Stimulated activated CD4-positive, alpha-beta T cell treated with anti-CD3 and anti-CD28 coated beads, Interleukin-15, amount 100 ng/mL, for 48 hours (primary cell): ENCODE measurements at places on chromosomes 2 and 18.

- no peak for DNase-seq
Measured at GRCh38 chr2:18966131-18966530, 376.8 kb upstream of the NT5C1B start.

DNA sequence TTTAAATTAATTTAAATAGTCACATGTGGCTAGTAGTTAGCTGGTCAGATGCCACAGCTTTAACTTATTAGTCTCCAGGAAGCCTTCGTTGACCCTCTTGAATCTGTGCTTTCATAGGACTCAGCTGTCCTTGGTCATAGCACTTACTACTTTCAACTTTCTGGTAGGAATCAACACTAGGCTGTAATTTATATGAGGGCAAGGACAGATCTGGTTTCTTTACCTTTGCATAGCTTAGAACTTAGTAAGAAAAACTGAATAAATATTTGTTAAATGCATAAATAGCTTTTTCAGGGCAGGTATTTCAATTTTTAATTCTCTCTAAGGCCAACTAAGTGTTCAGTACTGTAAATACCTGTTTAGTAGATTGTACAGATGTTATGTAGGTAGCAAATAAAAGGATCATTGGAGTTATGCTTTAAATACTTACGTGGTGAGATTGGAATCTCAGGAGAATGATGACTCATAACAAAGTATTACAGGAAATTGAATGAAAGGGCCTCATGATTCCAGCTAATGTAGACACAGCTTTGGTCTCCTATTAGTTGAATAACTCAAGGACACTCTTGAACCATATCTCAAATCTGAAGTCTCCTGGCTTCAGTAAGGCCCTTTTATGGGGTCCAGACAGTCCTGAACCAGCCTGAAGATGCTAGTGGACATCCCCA is 2.6 kb downstream of the CLIP4 start:
- DNase-seq: no peak

DNA sequence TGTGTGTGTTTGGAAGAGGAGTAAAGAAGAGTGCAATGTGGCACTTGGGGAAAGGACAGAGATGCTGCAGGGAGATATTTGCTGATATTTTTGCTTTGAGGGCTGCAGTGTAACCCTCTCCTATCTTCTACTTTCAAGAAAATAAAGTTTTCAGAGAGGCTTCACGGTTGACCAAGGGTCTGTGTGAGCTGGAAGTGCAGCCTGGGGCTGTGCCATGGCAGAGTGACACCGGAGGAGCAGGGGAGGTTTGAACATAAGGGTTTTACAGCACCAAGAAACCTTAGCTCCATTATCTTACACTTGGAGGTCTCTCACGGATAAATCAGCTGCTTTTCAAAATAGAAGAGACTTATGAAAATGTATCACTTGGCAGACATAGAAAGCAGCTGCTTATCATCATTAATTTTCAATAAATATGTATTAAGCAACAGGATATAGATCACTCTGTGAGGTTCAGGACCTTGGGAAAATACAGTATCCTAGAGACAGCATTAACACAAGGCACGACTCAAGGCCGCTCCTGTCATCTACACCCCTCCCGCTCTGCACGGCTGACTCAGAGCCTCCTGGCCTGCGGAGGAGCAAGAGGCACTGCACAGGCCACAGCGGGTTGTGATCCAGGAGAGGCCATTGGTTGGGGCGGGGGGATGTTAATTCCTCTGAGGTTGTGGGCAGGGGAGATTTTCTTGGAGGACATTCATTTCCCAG is 127.8 kb downstream of the COPS8 start:
- no peak for DNase-seq

DNA sequence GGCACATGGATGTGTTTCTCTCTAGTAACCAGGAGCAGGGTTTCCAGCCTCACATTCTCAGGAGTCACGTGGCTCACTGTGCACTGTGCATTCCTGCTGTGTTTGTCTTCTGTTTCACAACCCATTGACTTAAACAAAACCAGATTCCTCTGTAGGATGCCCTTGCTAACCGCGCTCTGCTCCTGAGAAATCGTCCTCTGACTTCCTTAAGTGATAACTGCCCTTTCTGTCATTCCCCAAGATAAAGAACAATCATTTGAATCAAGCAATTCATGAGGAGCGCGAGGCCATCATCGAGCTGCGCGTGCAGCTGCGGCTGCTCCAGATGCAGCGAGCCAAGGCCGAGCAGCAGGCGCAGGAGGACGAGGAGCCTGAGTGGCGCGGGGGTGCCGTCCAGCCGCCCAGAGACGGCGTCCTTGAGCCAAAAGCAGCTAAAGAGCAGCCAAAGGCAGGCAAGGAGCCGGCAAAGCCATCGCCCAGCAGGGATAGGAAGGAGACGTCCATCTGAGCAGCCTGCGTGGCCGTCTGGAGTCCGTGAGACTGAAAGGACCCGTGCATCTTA is 60.2 kb downstream of the RALBP1 start:
- no peak for DNase-seq

DNA sequence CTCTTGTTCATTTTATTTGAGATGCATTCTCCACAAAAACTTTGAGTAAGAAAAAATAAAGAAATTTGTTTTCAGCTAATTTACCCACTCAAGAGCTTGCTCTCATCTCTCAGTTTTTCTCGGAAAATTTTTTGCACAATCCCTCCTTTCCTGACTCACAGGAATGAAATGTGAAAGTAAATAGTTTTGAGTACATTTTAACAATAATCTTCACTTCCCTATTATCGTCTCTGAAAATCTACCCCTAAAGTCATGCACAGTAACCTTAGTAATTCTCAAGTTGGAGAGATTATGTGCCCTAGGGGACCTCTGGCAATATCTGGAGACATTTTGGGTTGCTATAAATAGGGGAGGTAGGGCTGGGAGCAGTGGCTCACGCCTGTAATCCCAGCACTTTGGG is 2.6 kb downstream of the CYB5A start:
- DNase-seq: no peak

DNA sequence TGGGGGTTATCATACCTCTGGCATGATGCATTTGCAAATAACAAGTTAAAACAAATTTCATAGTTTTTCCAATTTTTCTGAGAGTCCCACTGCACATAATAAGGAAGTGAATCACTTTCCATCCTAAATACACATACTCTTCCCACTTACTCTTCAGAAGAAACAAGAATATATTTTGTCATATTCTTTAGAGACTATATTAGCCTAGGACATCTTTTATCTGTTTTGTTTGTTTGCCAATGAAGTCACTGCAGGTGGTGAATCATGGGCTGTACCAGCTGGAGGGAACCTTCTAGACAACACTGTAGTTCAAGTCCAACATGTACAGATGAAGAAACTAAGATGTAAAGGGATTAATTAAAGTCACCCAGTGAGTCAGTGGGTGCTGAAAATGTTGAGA is 116.8 kb downstream of the XIRP2 start:
- DNase-seq: no peak

GRCh38 chr18:45978084-45978483 is 11.0 kb upstream of the EPG5 start:
- no peak for DNase-seq

- peak; percentile 43 for DNase-seq
Measured at GRCh38 chr2:152925547-152926448, 207.4 kb downstream of the ARL6IP6 start.

DNA sequence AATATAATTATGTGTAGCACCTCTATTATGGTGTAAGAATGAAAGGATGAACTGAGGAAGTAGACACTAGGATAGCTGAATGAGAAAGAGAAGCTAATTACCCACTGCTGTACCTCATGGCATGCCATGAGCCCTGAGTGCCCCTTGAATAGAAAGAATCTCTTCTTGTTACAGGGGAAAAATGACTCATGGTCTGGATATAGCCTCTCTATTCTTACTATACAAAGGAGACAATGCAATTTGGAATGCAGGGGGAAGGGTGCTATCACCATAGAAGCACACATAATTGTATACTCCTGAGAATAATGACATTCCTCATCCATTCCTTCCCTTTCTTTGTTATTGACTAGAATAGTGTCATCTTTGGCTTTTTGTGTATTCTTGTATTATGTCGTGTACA is 385.2 kb downstream of the CDH7 start:
- DNase-seq: no peak

DNA sequence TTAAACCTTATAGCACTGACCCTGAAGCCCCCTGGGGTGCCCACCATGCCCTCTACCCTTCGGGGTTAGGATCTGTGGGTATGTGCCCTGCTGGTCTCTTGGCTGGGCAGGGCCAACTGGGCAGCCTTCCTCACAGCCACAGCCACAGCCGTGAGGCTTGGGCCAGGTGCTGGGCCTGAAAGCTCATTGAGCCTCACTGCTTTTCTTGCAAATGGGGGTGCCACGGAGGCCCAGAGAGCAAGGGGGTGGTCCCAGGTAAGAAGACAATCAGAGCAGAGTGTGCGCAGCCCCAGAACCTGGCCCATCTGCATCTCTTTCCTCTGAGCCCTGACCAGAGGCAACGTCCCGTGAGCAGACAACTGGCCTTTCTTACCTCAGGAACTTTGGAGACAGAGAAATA is 34.7 kb downstream of the KCNF1 start:
- DNase-seq: no peak

DNA sequence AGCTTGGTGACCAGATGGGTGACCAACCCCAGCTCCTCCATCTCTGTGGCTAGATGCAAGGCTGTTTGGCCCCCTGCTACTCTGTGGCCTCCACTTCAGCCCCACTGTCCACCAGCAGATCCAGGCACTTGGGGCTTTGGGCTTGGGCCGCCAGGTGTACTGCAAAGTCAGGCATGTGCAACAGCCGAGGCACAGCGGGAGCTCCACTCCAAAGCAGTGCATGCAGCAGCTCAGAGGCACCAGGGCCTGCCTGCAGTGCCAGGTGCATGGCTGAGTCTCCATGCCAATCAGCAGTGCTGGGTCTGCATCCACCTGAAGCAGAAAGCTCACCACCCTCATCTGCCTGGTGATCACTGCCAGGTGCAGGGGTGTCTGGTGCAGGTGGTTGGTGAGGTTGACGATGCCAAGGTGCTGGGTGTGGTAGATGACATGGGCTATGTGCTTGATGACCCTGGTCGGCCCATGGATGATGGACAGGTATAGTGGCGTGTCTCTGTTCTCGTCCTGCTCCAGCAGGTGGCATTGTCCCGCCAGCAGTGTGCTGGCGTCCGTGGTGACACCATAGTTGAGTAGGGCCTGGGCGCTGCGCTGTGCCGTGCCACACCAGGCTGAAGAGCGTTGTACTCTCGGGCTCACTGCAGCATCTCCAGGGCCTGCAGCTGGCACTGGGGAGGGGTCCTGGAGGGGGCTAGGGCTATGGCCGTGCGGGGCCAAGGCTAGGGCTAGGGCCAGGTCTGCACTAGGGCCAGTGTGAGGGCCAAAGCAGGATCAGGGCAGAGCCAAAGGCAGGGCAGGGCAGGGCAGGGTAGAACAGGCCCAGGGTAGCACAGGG is 1.0 kb upstream of the ANKRD62 start:
- no peak for DNase-seq

DNA sequence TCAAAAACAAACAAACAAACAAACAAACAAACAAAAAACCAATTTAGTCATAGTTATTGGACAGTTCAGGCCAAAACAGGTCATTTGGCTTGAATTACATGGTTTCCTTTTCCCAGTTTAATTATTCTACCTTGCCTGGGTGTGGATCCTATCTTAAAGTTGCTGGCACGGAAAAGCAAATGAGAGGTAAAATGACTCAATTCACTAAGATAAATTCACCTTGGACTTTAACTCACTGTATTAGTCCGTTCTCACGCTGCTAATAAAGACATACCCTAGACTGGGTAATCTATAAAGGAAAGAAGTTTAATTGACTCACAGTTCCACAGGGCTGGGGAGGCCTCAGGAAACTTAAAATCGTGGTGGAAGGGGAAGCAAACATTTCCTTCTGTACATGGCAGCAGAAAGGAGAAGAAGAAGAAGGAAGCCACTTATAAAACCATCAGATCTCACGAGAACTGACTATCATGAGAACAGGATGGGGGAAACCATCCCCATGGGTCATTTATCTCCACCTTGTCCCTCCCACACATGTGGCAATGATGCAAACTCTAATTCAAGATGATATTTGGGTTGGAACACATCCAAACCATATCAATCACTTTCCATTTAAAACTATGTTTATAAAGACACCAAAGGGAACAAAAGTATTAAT is 22.5 kb upstream of the TRAPPC8 start:
- no peak for DNase-seq
